Activated T-cell treated with anti-CD3 and anti-CD28 coated beads, Interleukin-2, amount 50 U/mL, for 24 hours (primary cell): ENCODE measurements at places on chromosomes 4 and X.

GRCh38 chrX:41086627-41086932 is 1.3 kb downstream of the USP9X start:
- DNase-seq, result no peak

DNA sequence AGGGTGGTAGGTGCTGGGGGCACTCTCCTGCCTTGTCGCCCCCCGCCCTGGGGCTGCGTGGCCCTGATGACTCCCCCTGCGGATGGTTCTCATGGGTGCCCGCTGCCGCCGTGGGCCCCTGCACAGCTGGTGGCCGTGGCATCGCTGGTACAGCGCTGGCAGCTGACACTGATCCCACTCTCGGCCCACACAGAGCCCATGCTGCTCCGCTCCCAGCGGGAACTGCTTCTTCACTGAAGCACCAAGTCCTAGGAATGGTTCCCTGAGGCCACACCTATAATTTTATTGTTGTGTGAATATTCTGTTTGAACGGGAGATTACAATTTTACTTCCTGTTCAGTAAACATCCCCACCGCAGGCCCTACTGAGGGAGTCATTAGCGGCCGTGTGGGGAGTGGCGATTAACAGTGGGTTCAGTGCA is 138.6 kb upstream of the NKX1-1 start:
- DNase-seq, result no peak

GRCh38 chr4:174553031-174553430 is 30.7 kb upstream of the HPGD start:
- no peak for DNase-seq

DNA sequence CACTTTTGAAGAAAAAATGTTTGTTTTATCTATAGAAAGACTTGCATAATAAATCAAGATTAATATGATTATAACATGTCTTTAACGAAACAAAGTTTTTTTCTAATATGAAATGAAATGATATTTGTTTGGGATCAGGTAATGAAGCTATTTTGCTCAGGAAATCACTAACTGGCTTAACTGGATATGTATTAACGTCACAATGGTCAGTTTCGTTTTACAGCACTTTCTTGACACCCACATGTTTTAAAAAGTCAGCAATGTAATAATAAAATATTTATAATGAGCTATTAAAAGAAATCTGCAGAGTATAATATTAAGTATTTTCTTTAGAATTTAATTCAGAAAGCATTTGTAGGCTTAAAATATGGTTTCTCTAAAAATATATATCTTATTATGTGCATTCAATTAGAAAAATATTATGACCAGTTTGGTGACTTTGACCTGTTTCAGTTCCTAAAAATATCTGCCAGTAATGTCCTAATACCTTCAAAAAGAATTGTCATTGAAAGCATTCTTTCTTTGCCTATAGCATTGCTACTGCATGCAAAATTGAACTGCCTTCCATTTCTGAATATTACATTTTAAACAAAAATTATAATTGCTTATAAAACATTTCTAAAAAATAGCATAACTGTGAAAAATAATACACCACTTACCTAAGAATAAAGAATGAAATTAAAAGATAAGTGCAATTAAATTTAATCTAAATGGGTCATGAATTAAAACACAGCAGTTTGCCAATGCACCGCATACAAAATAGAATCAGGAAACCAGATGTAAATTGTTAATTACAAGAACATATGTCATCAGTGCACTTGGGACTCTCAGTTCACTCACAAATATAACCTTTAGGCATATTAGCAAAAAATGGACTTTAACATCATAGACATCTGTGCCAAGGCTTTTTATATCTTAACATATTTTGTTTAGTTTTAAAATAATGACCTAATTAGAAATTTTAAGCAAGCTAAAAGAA is 31.6 kb downstream of the TIGD2 start:
- DNase-seq, result no peak

DNA sequence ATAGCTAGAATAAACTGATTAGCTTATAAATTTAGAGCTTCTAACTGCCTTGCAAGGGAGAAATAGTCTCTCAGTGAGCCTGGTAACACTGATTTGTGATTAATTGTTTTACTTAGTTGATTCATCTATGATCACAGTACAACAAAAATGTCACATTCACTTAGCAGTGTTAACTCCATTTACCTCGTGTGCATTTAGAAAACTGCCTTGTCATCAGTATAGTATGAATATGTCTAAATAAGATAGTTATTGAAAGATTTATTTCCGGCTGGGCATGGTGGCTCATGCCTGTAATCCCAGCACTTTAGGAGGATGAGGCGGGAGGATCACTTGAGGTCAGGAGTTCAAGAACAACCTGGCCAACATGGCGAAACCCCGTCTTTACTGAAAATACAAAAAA is 39.3 kb downstream of the FAM199X start:
- no peak for DNase-seq

DNA sequence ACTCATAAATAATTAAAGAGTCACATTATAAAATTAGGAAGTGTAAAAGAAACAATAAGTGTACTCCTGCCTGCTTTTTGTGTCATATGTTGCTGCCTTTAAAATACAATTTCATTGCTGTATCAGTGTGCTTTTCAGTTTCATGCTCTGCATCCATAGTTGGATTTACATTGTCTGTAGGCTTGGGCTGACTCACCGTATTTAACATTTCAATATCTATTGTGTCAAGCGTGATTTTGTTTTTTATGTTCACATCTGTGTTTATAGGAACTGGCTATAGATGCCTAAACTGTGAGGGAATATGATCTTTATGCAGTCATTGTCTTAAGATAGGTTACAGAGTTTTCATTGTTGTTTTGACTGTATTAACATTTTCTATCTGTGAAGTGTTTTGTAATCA is 18.1 kb downstream of the CCSER1 start:
- no peak for DNase-seq

DNA sequence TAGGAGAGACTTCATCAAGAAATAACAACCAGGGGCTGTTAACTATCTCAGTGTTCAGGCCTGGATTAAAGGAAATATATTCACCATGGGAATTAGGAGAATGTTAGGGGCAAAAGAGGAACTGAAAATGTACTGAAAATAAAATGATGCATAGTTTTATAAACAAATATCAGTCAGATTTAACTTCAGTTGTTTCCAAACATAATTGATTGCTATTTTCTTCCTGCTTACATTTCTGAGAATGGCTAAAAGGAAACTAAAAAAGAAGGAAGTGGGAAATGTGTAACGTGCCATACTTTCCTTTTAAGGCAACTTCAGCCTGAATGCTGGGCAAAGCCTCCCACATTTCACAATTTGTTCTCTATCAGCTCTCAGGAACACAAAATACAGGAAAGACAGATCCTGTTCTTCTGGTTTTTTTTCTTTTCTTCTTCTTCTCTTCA is 178.1 kb downstream of the MAML3 start:
- DNase-seq, result no peak

DNA sequence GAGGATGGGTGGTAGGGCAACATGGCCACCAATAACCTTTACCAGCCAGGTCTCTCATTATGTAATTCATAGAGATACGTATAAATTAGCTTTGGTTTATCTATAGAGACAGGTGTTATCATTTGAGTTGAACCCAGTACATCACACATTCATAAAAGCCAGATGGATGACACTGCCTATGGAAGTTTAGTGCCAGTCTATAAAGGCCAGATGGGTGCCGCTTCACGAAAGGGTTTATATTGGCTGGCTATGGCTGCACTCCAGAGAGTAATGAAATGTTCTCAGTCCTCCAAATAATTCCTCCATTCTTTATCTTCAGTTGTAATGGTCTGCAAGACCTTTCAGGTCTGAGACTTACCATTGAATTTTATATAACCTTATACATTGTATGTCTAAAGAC is 331.9 kb upstream of the NR3C2 start:
- DNase-seq, result no peak

- no peak for DNase-seq
Observed at GRCh38 chr4:20086067-20086798, 165.5 kb upstream of the SLIT2 start.

DNA sequence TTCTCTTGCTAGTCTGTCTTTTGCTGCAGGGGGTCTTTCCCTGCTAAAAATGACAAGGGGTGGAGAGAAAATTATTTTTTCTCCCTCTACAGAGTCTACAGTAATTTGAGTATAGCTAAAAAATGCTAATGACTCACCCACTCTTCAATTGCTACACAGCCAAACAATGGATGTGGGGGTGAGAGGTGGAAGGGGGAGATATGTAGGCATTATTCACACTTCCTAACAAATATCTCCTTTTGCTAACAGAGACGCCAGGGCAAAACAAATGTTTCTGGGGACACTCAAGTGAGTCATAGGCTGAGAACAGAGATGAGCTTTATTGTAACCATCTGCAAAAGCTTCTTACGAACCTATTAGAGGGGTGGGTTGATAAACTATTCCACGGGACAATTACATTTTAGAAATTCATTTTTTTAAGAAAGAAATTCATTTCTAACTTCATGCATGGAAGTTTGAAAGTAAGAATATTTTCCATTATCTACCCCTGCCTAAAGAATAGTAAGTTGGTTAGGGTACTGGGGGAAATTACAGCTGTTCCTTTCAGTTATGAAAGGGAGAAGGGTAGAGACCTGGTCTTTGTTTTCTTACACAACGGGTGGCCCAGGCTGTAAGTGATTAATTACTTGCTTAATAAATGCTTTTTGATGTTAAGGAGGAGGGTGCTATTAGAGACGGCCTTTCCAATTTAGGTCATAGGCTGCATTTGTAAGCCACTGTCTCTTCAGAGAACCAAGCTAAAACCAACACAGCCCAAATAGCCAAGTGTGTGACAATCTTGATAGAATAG is 12.8 kb downstream of the SCD5 start:
- DNase-seq, result no peak

DNA sequence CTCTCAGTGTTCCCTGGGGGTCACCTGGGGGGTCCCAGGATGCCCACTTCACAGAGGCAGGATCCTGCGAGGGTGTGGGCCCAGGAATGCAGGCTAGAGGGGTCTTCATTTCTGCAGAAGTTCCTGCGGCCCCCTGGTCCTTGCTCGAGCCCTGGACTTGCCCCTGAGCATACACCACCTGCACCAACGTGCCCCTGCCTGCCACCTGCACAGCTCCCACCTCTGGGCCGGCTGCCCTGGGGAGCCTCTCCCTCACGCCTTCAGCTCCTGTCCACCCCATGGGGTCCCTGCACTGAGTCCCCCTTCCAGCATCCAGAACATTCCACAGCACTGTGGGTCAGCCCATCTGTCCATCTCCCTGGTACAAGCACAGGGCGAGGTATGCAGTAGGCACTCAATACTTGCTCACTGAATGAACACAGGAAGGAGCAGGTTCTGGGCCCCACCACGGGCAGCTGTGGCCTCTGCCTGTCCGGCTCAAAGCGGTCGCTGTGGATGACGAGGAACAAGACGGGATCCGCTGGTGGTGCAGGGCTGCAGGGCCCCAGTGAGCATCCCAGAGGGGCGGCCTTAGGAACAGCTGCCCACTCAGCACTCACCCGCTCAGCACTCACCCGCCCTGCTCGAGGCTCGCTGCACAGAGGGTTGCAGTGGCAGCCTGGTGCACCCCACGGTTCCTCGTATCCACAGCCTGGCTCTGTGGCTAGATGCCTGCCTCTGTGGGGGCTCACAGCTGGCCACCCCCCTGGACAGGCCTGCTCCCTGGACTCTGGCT is 70.5 kb upstream of the MXD4 start:
- no peak for DNase-seq
